ENCODE measurements at places on chromosomes 5 and 9.

DNA sequence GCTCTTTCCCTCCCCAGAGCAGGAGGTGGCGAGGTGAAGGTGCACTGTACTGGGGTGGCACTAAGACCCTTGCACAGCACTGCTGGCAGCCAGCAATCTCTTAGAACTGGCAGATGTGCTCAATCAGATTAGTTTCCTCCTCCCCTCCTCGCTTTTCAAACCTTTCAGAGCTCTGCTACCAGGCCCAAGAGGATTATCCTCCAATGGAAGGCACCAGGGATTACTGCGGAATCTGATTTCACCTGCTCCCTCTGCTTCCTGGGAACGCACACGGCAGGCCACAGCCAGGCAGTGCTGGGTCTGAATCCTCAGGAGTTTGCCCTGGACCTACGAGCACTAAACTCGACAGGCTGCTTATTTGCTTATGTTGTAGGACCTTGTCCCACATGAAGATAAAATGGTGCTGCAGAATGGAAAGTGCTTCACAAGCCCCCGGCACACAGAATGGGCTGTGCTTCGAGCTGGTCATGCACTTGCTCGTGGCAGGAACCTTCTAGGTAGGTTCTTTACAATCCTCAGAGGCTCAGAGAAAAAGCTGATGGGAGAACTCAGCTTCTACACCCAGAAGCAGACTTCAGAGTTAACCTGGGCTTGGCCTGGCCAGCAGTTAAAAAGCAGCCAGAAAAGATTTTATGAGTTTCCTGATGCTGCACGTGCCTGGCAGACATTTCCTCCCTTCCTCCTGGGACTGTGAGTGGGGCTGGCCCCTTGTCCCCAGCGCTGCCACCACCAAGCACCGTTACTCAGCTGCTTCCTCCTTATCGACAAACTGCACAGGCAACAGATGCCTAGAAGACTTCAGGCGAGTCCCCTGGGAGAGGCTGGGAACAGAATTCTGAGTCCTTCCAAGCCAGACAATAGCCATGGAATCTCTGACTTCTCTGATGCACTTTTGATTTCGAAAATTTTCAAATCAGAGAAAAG lies 33.1 kb downstream of the FABP6 start:
- DNase-seq: no peak

DNA sequence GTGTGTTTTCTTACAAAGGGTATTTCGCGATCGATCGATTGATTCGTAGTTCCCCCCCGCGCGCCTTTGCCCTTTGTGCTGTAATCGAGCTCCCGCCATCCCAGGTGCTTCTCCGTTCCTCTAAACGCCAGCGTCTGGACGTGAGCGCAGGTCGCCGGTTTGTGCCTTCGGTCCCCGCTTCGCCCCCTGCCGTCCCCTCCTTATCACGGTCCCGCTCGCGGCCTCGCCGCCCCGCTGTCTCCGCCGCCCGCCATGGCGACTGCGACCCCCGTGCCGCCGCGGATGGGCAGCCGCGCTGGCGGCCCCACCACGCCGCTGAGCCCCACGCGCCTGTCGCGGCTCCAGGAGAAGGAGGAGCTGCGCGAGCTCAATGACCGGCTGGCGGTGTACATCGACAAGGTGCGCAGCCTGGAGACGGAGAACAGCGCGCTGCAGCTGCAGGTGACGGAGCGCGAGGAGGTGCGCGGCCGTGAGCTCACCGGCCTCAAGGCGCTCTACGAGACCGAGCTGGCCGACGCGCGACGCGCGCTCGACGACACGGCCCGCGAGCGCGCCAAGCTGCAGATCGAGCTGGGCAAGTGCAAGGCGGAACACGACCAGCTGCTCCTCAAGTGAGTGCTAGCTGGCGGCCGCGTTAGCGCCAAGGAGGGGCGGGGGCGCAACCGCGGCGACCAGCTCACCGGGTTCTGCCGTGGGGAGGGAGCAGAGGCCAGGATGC lies 480 bp downstream of the LMNB1 start:
- DNase-seq: peak; percentile 49

DNA sequence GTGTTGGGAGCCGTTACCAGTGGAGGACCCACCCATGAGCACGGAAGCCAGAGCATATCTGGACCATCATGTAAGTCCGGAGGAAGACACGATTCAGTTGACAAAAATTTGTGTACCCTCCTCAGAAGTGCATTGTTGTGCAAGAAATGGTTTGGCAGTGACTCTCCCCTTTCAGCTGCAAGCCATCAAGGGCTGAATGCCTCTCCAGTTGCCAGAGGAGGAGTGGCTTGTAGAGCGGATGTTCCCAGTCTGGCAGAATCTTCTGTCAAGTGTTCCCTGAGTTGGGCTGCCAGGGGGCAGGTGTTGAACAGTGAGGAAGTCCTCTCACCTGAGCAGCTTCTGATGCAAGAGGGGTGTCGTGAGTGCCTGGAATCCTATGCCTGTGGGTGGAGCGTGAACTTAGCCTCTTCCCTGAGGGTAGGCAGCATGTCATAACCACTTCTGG lies 27.6 kb upstream of the CDKN2AIPNL start:
- DNase-seq: no peak

- DNase-seq: no peak
Measured at GRCh38 chr5:115565233-115565632, 20.7 kb upstream of the FEM1C start.

GRCh38 chr5:90214991-90215390 lies 194.6 kb downstream of the CETN3 start:
- DNase-seq: no peak
